ENCODE measurements at places on chromosomes 6 and 20.
A peak's percentile ranks its signal among the peaks of the same experiment; 100 is the strongest.

GRCh38 chr20:4297127-4297826 is 281.9 kb upstream of the RNF24 start:
- peak; percentile 38 for DNase-seq

DNA sequence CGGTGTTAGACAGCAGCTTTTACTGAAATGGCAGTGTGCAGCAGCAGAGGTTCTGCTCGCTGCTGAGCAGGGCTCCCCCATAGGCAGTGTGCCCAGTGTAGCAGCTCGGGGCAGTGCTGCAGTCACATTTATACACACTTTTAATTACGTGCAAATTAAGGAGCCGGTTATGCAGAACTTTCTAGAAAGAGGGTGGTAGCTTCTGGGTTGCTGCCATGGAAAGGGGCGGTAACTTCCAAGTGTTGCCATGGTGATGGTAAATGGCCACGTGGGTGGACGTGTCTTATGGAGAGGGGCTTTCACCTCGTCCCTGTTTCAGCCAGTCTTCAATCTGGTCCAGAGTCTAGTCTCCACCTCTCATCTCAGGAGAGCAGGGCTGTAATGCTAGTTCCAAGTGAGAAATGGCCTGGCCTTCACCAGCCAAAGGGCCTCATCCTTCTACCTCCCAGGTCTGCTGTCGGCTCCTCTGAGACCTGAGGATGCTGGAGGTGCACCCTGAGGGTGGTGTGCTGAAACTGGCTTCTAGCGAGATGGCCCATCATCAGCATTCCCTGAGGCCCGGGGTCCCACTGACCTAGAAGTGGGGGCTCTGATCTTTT is 180.5 kb upstream of the PMEPA1 start:
- no peak for DNase-seq

- no peak for DNase-seq
Observed at GRCh38 chr6:53701333-53702218, 36.0 kb upstream of the KLHL31 start.

DNA sequence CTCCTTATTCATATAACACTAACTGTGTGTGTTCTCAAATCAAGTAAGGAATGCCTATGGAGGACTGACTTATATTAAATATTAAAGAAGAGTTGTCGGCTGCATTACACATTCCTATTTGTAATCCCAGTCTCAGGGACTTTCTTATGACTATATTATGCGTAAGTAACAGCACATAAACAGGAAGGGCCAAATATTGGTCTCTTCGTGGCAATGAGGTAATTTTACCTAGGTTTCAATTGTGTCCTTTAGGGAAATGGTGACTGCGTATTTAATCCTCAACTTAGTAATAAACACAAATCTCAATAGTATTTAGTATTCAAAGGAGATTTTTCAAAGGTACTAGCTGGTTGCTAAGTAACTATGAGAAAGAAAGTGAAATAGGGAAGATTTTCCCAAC is 22.8 kb upstream of the EPM2A start:
- DNase-seq: no peak

GRCh38 chr6:41306187-41306854 is 19.8 kb upstream of the TREM1 start:
- DNase-seq: peak; percentile 64

All from DND-41 (cell line).